Activated CD8-positive, alpha-beta T cell treated with anti-CD3 and anti-CD28 coated beads, Interleukin-2, amount 10 ng/mL, durations not matched to agents 7 days and 5 days (primary cell): ENCODE measurements at places on chromosomes 3 and 15.

GRCh38 chr3:190366133-190366532, 21.8 kb upstream of the CLDN16 start:
- no peak for DNase-seq

- DNase-seq: no peak
Measured at GRCh38 chr3:127984241-127984975, 67.8 kb upstream of the SEC61A1 start.

DNA sequence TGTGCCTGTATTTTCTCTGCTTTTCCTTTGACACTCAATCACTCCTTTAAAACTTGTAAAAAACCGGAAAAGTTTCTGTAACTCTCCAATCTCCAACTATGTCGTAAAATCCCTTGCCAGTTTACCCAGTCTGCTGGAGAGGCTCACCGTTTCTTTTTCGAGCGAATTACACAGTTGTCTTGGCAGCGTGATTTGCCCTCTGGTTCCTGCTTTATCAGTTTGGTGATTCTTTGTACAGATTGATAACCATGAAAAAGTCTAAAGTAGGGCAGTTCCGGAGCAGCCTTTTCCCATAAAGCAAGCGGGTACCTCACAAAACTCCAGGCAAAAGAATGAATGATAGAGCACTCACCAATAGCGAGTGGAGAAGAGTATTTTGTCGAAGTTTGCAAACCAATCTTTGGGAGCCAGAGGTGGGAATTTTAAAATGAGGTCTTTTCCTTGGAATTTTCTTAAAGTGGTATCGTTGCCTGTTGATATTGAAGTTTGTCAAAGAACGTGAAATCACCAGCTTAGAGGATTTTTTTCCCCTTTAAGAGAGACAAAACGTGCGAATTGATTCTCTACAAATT, at the start of gene TTC23:
TTC23 (minus strand) TSS at position 312 of the 572 bp plus-strand sequence. CDS start 20,869 bp downstream, outside the sequence.
- DNase-seq: no peak

DNA sequence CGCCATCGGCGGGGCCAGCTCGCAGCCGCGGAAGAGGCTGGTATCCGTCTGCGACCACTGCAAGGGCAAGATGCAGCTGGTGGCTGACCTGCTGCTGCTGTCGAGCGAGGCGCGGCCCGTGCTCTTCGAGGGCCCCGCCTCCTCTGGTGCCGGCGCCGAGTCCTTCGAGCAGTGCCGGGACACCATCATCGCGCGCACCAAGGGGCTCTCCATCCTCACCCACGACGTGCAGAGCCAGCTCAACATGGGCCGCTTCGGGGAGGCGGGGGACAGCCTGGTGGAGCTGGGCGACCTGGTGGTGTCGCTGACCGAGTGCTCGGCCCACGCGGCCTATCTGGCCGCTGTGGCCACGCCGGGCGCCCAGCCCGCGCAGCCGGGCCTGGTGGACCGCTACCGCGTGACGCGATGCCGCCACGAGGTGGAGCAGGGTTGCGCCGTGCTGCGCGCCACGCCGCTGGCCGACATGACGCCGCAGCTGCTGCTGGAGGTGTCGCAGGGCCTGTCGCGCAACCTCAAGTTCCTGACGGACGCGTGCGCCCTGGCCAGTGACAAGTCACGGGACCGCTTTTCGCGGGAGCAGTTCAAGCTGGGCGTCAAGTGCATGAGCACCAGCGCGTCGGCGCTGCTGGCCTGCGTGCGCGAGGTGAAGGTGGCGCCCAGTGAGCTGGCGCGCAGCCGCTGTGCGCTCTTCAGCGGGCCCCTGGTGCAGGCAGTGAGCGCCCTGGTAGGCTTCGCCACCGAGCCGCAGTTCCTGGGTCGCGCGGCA, 1.8 kb downstream of the TLNRD1 start:
- DNase-seq: no peak

DNA sequence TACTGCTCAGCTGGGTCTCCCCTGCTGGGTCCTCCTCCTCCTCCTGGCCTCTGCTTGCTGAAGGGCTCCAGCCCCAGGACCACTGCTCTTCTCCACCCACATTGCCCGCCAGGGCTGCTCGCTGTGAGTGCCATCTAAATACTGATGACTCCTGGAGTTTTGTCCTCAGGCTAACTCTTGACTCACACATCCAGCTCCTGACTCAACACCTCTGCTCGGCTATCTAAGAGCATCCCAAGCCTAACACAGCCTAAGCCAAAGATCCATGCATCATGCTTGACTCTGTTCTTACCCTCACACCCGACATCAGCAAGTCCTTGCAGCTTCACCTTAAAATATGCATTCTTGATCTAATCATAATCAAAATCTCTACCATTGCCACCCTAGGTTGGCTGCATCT, 260.2 kb downstream of the KLF13 start:
- no peak for DNase-seq

DNA sequence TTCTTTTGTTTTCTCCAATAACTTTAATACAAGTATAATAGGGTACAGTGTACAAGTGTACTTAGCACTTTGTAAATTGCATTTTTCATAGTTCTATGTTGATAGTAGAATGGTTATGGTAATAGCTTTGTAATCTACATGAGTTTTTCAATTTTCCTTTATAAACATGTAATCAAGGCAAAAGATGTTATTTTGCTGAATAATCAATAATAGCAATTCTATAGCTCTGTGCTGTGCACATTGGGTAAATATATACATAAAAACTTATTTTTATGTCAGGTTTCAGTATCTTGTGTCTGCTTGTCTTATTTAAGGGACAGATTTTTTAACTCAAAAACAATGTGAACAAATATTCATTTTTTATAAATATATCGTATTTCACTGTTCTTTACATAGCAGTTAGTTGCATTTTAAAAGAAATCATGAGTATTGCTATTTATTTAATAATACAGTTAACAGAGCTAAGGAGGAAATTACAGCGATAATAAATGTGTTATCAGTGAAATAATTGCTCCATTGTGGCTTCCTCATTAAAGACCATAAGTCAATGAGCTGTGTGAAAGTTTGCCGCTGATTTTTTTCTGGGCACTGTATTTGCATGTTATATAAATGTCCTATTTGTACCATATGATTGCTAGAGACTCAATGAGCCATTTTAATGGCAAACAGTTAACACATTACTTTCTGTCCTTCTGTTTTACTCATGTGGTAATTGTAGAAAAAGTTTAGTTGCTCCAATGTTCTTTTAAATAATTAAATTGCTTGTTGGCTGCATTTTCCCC, 214.6 kb upstream of the STAC start:
- DNase-seq: no peak
